ENCODE measurements at places on chromosomes 12 and 14.

GRCh38 chr12:68375756-68376695, 43.9 kb upstream of the MDM1 start:
- no peak for DNase-seq

DNA sequence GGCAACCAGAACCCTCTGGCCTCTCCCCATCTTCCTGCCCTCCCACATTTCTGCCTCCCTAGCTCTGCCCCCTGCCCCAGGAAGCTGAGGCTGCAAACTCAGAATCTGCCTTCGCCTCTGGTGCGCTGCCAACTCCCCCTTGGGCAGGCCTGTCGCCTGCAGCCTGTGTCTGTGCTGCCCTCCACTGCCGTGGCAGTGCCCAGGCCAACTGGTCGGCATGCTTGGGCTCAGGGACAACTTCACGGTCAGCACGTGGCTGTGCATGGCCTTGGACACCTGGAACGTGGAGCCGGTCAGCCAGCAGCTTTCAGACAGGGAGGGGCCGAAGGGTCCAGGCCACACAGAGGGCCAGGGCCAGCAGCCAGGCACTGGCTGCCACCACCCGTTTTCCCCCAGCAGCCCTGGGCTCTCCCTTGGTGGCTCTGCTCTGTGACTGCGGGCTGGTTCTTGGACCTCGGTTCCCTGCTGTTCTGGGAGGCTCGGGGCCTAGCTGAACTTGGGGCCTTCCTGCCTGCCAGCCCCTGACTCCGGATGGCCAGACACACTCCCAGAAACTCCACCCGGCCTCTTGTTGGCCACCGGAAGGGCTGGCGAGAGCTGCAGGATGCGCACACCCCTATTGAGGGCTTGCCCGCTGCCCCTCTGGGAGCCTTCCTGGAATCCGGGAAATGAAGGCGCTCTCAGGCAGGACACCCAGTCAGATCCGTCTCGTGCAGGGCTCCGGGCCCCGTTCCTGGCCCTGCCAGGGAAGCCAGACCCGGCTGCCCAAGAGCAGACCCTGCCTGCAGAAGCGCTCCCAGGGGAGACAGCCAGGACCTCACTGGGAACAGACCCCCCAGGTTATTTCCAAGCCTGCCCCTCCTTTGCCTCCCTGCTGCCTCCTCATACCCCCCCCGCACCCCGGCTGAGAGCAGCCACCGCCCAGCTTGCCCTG, 34.2 kb upstream of the PPP1R13B start:
- peak; percentile 63 for DNase-seq

DNA sequence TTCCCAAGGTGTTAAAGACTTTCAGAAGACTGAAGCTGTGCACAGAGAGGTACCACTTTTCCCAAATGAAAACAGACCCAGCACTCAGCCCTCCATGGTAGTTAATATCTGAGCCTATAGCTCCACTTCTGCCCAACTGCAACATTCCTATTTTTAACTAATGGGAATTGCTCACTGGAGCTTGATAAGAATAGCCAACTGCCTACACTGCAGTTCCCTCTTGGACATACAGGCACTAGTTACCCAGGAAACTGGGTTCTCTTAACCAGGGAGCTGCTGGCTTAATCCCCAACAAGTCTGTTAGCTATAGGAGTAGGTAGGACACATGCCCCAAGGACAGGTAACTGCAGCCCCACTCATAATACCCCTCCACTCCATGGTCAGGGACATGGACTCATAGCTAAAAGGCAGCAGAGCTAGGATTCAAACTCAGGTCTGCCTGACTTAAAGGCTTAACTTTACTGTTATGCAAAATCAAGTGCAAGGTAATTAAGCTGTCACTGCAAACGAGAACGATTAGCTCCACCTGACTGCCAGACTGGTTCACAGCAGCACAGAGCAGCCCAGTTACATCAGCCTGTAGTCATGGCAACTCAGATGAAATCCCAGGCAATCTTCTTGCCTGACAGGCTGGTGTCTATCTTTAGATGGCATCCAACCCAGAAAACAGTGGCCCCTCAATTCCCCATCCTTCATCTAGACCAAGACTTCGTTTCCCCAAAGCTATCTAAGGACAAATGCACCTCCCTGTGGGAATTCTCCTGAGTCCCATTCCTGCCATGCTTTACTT, 77.1 kb upstream of the ACTN1 start:
- DNase-seq, result peak; percentile 69

DNA sequence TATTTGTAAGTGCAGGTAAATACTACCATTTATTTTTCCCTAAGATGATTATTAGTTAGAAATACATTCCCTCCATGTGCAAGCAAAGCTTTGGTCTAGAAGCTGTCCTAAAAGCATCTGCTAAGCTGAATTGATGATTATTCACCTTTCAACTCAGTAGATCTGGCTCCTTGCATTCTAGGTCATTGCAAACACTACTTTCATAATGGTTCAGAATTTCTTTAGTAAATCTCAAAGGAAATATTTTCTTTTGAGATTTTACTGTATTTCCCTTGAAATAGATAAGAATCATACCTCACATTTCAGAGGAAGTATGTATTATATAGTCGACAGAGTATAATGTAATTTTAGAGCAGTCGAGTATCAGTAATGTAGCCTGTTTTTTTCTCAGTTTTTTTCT, 2.4 kb downstream of the ETNK1 start:
- no peak for DNase-seq

GRCh38 chr12:123046431-123046830, 66.0 kb downstream of the ARL6IP4 start:
- no peak for DNase-seq

GRCh38 chr12:53999559-54000115, 324 bp upstream of the HOXC9 start:
- peak; percentile 88 for DNase-seq

DNA sequence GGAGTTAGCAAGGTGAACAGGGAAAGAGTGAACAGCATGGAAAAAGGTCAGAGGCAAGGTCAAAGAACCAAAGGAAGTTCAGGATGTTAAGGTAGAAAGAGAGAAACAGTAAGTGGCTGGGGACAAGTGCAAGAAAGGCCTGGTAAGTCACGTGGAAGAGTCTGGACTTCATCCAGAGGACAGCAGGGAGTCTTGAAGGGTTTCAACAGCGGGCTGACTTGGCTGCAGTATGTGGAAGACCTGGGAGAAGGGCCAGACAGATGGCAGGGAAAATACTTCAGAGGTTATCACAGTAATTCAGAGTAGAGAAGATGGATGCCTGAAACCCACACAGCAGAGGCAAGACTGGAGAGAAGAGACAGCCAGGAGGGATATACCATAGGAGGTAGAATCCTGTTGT, 34.0 kb downstream of the CIT start:
- DNase-seq, result no peak

DNA sequence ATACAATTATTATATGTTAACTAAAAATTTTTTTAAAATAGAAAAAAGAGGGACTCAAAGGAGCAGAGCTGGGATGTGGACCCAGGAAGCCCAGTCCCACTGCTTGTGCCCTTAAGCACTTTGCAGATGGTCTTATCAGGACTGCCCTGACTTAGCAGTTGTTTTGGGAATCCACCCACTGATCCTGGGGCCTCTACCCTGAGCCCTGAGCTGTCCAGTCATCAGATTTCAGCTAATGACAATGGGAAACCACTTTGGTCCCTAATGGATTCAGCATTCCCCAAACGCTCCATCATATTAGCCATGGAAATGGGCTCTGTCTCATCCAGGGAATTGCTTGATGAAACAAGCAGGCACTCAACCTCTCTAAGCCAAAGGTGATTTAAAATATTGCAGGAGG, 22.5 kb upstream of the WSCD2 start:
- DNase-seq, result no peak

GRCh38 chr14:52895000-52895399, 55.9 kb downstream of the FERMT2 start:
- DNase-seq, result no peak

DNA sequence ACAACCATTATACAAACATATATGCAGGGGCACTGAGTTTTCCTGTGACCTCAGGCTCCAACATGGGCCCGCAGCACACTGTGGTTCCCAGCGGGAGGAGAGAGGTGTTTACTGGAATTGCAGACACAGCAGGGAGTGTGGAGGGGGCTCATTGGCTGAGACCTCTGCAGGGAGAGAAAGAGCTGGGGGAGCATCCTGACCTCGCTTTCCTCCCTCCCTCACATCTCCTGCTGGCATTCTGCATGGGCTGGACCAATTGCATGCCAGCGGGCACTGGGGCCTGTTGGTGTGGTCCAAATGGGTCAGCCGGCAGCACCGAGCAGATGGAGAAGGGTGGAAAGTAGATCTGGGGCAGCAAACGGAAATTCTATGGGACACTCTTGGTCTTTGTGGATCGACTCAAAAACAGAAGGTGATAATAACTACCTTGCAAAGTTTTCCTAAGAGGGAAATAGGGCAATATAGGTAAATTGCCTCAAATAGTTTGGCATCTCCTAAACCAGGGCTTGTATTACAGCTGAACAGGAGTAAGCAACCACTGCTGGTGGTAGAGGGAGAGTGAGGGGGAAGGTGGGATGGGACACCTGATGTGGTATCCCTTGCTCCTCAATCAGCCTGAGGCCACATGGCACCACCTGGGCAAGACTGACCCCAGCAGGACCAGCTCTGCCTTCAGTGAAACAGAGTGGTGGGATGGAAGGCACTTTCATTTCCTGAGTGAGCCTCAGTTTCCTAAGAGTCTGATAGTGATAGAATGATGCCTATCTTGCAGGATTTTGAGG, 86.9 kb downstream of the NTF3 start:
- no peak for DNase-seq

GRCh38 chr12:115504306-115505290, 772.9 kb downstream of the MED13L start:
- no peak for DNase-seq

- no peak for DNase-seq
Observed at GRCh38 chr14:52052288-52052943, 16.4 kb downstream of the NID2 start.

- no peak for DNase-seq
Observed at GRCh38 chr12:105092336-105092735, 8.1 kb upstream of the ALDH1L2 start.

- DNase-seq, result no peak
Observed at GRCh38 chr12:99976762-99977161, 8.0 kb downstream of the ANKS1B start.

DNA sequence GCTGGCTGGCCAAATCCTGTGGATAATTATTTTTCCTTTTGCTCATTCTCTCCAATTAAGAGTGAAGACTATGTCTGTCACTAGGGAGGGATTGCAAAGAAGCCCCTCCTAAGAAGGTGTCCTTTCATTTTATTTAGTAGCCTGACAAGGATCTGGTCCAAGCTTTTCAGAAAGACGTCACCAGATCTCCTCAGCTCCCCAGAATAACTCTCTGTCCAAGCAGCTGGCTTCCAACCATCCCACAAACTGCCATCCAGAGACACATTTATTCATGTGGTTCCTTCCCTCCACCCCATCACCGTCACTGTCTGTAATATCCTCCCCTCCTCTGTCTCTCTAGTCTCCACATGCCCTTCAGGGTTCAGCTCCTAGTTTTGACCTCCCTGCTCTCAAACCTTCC, 69.9 kb downstream of the PPM1H start:
- DNase-seq, result no peak

DNA sequence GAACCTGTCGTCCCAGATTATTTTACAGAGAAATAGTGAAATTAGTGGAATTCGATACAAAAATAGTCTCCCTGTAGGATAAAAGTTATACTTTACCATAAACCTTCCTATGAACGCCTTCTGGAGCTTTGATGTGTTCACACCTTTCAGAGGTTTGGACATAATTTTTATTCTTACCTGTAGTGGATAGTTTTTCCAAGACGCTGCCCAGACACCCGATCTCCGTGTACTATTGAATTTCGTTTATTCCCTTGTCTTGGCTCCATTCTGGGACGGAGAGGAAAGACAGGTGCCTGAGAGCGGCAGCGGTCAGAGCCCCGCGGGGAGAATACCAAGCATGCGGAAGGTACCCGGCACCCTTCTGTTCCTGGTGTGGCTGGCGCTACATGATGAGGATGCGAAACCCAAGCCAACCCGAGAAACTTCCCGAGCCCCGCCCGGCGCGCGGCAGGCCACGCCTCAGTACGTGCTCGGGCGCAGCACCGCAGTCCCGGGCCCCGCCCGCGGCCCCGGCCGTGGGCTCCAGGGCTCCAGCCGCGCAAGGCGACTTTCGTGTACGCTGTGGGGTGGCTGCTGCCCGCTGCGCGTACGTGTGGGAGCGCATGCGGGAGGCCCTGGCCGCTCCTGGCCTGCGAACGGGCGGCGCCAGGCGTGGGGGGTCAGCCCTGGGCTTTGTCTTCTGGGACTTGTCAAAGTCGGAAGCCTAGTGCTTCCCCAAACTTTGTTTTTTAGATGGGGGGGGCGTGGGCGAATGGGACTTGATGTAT, 11.3 kb upstream of the SNAPC1 start:
- peak; percentile 52 for DNase-seq
